ENCODE measurements at places on chromosomes 2 and 18. TPM values are rescaled to one million over a fixed set of nuclear protein-coding genes. Genes with fewer than 3 reads are reported as not detected.

Gene NETO1
- polyA plus RNA-seq, result 0.16 TPM

Gene SCN9A
- polyA plus RNA-seq, result 10.4 TPM

Gene NGEF
- polyA plus RNA-seq, result 5.2 TPM

Gene RAB17
- 1.1 TPM for polyA plus RNA-seq

Gene CD8B
- not detected for polyA plus RNA-seq

Gene TNFRSF11A
- polyA plus RNA-seq, result not detected

Gene SLC23A3
- 0.28 TPM for polyA plus RNA-seq

Gene INPP4A
- polyA plus RNA-seq, result 51.4 TPM

Gene DUSP19
- 7.7 TPM for polyA plus RNA-seq

Gene TBC1D8
- 3.6 TPM for polyA plus RNA-seq

Gene LBH
- 345 TPM for polyA plus RNA-seq

Gene KIF5C
- 515 TPM for polyA plus RNA-seq

Gene FAM110C
- polyA plus RNA-seq, result 0.10 TPM
